ENCODE measurements at places on chromosomes 7 and 10.

DNA sequence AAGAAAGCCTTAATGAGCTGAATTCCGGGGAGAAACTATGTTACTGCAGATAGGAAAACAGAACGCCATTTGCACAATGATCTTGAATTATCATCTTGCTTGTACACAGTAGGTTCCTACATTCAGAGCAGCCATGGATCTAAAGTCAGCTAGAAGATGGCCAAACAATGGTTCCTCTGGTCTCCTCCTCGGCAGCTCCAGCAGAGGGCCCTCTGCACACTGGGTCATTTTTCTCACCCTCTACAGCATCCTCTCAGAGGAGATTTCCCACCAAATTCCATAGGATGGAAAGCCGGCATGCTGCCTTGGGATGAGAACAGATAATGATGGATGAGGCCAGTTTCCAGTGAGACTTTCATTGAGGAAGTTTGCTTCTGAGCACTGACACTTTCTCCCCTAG lies 308.5 kb upstream of the NFE2L3 start:
- no peak for DNase-seq

DNA sequence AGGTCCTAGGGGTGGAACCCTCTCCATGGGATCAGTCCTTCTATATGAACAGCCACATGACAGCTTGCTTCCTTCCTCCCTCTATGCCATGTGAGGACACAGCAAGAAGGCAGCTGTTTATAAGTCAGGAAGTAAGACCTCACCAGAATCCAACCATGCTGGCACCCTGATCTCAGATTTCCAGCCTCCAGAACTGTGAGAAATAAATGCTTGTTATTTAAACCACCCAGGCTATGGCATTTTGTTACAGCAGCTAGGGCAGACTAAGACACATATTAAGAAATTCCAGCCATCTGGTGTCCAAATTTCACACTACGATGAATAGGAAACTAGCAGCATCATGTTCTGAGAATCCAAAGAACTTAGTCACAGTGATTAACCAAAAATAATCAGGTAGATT lies 140.1 kb downstream of the ZFAND4 start:
- no peak for DNase-seq

DNA sequence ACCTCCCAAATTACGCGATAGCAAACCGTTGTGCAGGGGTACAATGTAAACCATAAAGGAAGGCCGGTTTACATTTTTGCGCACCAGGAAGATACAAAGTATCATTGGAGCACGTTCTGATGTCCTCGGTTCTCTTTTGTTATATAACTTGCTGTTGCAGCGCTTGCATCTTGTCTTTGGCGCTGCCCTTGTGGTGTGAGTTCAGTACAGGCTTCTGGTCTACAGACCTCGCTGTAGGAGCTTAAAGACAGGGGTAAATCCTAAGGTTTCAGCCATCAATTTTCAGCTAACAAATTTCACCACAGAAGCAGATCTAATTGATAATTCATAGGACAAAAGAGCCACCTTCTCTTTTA lies 1.5 kb upstream of the MKX start:
- no peak for DNase-seq

DNA sequence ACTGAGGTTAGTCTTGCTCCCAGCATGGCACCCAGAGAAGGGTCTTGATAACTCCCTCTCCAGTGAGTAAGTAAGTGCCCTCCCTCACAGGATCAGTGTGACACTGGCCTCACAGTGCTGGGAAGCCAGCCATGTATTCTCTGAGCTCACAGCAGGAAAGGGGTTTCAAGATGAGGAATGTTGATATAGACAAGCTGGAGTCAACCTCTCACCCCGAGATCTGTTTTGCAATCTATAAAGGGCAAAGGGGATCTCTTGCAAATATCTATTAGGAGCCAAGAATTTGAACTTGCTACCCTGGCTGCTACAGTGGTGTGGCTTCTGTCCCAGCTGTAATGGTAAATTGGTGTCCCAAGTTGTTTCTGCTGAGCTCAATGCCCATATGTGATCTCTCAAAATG lies 70.2 kb upstream of the ADAM12 start:
- DNase-seq, result no peak

DNA sequence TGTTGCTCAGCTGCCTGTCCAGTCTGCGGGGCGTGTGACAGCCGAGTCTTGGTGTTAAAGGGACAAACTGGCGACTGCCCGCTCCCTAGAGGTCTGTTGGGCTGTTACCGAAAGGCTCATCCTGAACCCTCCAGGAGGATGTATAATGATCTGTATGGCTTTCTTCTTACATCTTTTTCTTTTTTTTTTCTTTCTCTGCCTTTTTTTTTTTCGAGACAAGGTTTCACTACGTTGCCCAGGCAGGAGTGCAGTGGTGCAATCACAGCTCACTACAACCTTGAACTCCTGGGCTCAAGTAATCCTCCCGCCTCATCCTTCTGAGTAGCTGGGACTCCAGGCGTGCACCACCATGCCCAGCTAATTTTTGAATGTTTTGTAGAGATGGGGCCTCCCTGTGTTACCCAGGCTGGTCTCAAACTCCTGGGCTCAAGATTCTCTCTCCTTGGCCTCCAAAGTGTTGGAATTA lies 857 bp downstream of the INTS15 start:
- no peak for DNase-seq

DNA sequence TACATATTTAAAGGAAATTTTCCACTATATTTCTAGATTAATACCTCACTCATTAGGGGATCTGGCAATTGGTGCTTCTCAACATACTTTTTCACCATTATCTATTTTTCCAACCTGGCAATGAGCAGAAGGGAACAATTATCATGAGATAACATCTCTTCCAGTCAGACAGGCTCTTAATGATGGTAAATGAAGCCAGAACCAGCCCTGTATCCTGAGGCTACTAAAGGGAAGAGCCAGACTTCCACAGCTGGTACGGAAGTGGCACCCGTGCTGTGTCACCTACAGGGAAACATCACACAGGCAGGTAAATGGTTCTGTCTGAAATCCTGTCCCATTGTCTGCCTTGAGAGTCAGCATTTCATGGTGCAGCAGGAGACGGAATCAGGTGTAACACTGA lies 75.9 kb downstream of the ELMO1 start:
- DNase-seq, result no peak

DNA sequence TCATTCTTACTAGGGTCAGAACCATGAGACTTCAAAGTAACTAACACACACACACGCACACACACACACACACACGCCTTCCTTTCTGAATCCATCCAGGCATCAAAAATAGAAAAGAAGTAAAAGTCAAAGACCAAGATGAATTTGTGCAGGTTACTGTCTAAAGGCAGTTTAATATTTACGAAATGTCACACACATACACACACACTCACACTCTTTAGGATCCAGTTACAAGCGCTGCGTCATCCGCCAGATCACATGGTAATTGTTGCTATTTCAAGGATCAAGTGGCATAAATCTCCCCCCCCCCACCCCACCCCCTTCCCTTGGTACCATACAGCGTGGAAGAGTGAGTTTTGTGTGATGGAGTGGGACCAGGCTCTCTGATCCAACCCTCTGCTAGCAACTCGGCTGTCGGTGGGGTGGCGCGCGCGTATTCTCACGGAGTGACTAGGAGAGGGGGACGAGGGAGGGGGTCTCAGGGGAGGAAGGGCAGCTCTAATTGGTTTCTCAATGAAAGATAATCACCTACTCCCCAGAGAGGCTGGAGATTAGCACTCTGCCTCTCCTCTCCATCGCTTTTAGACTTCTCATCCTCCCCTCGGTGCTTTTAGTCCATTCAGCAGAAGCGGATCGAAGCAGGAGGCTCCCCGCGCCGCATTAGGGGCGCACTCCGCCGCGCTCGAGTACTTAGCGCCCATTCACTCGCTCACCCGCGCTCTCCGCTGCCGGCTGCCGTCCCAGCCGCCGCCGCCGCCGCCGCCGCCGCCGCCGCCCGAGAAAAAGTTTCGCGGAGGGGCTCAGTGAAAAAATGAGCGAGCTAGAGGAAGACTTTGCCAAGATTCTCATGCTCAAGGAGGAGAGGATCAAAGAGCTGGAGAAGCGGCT lies 83.5 kb upstream of the PRKG1 start:
- peak; percentile 84 for DNase-seq
